ENCODE measurements at places on chromosomes 5 and 9. TPM values are rescaled to one million over a fixed set of nuclear protein-coding genes. Genes with fewer than 3 reads are reported as not detected.

The FCN2 gene
- total RNA-seq, result not detected

The CCL27 gene
- not detected for total RNA-seq

The MARVELD2 gene
- total RNA-seq, result 0.86 TPM

The GLIPR2 gene
- total RNA-seq, result 51.3 TPM

The PCDHGB5 gene
- 4.8 TPM for total RNA-seq

The SLC36A3 gene
- not detected for total RNA-seq
